ENCODE measurements at places on chromosomes 3 and 15. TPM values are rescaled to one million over a fixed set of nuclear protein-coding genes. Genes with fewer than 3 reads are reported as not detected.

The SLC22A13 gene
- total RNA-seq = not detected

The ZNF619 gene
- total RNA-seq = 4.3 TPM

- H3K27me3 ChIP-seq = no peaks in the 10 kb centered on the region
- no peaks in the 10 kb centered on the region for H3K36me3 ChIP-seq
- H3K27ac ChIP-seq = no peak overlapping the region
Observed at GRCh38 chr3:171184372-171184771, 157.9 kb upstream of the SLC2A2 start.

- DNase-seq = no peak
- H3K4me1 ChIP-seq = no peaks in the 10 kb centered on the region
- H3K27me3 ChIP-seq = no peaks in the 10 kb centered on the region
- no peak overlapping the region for H3K4me3 ChIP-seq
Observed at GRCh38 chr3:45174234-45174633, 28.1 kb upstream of the CDCP1 start.

DNA sequence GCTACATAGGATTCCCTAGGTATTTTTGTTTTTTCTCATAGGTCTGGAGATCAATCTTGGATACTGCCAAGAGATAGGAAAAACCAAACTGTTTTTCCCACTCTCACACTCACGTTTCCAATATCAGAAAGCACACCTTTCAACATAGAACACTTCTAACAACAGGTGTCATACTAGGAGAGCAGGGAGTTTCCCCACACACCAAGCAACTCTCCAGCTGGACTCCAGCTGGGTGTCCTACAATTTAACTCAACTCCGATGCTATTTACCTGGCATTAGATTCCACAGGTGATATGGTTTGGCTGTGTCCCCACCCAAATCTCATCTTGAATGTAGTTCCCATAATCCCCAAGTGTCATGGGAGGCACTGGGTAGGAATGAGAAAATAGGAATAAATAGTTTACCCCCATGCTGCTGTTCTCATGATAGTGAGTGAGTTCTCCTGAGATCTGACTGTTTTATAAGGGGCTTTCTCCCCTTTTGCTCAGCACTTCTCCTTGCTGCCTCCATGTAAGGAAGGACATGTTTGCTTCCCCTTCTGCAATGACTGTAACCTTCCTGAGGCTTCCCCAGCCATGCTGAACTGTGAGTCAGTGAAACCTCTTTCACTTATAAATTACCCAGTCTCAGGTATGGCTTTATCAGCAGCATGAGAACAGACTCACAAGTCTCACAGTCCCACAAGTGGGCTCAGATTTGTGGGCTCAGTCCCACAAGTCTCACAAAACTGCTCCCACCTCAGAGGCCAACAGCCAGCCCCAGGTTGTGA, 354.5 kb upstream of the THBS1 start:
- H3K36me3 ChIP-seq = no peaks in the 10 kb centered on the region
- H3K27ac ChIP-seq = no peak overlapping the region
- DNase-seq = no peak

DNA sequence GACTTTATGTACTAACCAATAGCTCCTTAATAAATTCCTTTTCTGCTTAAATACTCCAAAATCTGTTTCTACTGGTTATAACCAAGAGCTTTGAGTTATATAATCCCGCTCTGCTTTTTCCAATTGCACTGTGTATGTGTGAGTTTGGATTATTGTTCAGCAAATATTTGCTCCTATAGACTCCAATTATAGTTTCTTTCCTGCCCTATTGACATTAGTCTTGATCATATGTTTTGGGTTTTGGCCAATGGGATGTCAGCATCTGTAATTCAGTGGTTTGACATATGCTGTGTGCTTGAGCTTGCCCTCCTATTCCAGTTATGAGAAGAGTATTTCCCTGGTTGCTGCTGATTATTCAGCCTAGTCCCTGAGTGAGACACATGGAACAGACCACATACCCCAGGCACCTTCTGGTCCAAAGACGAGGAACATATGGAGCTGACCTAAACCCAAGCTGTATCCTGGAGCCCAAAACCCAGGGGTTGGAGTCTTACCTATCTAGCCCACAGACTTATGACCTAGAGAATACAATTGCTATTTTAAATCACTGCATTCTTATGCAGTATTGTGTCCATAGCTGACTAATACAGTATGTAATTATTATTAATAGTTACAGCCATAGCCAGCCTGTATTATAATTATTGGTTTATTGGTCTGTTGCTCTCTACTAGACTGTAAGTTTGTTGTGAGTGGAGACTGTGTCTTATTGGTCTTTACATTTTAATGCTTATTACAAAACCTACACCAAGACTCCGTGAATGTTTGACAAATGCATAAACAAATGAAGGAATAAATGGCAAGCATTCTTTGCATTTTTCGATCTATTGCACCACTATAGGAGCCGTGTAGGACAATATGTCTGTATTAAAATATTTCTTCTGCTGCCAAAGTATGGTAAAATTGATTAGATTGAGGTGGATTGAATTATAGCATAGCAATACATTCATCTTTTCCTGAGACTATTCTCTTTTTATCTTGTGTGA, 11.7 kb upstream of the ZNF280D start:
- H3K27ac ChIP-seq = no peak overlapping the region
- H3K27me3 ChIP-seq = no peaks in the 10 kb centered on the region
- H3K36me3 ChIP-seq = no peaks in the 10 kb centered on the region

DNA sequence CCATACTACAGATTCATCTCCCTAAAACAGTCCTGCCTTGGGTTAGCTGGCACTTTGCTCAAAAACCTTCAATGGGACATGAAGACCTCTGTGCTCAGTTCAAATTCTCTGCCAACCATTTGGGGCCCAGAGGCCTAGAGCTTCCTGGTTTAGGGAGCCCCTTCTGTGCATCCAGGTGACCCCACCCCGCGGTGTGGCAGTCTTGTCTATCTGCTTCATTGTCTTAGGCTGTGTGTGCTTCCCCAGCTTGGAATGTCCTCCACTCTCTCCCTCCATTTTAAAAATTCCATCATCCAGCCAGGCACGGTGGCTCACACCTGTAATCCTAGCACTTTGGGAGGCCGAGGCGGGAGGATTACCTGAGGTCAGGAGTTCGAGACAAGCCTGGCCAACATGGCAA, 99.0 kb upstream of the NEO1 start:
- H3K4me1 ChIP-seq = 0 out of 2 replicates have a peak, but pooled peaks cover 2% of the 10 kb centered on the region
- no peak overlapping the region for H3K27ac ChIP-seq
- no peak for DNase-seq
- H3K27me3 ChIP-seq = no peaks in the 10 kb centered on the region
- no peak overlapping the region for H3K4me3 ChIP-seq

The PRICKLE2 gene
- 3.2 TPM for total RNA-seq

- no peak for DNase-seq
- H3K27ac ChIP-seq = no peak overlapping the region
- no peaks in the 10 kb centered on the region for H3K4me1 ChIP-seq
- H3K4me3 ChIP-seq = no peak overlapping the region
Observed at GRCh38 chr15:98416222-98416855, 232.0 kb upstream of the IGF1R start.

All from H9 (cell line).